Pons (tissue), 1 donor: ENCODE measurements at places on chromosomes 6 and 20.
A peak's percentile ranks its signal among the peaks of the same experiment; 100 is the strongest.

DNA sequence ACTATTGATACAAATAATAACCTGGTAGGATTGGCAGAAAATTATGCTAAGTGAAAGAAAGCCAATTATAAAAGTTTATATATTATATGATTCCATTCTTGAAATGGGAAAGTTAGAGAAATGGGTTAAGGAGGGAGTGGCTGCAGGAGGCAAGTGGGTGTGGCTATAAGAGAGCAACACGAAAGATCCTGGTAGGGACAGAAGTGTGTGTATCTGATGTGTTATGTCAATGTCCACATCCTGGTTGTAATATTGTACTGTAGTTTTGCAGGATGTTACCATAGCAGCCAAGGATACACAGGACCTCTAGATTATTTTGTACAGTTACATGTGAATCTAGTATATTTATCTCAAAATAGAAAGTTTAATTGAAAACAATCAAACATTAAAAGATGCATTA lies 46.8 kb downstream of the SNX5 start:
- no peak for DNase-seq

- DNase-seq, result no peak
Measured at GRCh38 chr6:69917834-69918233, 51.5 kb downstream of the COL19A1 start.

DNA sequence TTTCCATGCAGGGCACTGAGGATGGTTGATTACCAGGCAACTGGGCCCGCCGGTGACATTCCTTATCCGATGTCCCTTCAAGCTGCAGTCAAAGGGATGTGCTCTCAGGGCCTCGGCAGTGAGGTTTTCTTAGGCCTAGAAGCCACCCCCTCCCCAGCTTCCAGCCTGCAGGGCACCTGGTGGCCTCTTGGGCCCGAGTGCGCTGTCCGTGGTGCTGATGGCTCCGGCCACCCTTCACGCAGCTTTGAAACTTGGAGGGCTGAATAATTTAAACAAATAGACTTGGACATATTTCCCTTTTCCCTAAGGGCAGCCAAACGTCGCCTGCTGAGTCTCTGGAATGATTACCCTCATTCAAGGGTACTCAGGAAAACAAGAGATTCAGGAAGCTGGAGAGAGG lies 8.9 kb upstream of the MLN start:
- DNase-seq, result no peak

DNA sequence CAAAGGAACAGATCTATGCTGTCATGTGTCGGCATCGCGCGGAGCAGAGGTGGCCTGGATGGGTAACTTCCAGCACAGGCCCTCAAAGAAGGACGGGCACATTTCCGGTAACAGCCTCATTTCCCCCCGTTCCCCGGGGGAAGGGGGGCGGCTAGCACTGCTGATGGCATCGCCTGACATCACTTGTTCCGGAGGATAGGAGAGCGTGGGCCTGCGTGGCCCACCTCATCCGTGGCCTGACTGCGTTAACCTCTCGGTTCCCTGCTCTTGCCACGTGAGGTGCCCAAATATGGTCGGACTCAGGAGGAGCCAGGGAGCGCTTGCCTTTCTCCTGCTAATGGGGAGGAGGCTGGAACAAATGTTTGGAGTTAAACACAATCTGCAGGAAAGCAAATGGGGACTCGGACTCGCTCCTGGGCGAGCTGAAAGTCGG lies at the start of gene AKAP12:
AKAP12 (plus strand) TSS at position 365 of the 433 bp plus-strand sequence. CDS start 596 bp downstream, outside the sequence.
- no peak for DNase-seq

DNA sequence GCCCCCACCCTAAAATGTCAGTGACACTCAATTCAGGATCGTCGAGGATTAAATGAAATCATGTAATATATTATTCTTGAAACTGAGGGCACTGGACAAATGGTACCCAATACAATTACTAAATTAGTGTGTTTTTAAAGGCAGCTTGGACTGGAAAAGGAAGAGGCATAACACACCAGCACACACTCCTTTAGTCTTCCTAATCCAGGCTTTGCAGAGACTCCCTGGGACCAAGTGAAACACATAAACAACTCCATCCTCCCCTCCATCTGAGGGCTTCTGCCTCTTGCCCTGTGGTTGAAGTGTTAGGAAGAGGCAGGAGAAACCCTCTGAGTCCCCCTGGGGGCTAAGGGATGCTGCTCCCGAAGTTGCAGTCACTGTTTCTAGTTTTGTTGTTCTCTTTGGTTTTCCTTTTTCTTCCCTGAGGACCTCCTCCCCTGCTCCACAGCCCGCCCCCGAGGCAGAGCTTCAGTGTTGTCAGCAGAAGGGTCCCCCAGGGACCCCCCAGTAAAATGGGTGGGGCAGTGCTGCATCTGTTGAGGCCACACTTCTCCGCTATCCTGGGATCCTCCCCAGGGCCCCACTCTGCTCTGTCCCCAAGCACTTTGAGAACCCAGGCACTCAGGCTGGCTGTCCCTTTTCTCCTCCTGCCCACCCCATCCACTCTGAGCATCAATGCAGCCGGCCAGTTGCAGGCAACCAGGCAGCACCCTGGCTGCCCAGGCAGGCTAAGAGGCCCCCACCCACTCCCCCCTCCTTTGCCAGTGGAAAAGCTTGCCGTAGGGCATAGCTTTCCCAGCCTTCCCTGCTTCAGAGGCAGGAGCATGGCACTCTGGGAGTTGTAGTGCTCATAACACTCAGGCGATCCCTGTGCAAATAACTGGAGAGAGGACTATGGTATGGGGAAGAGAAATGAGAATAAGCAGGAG lies 5.9 kb downstream of the TMEM63B start:
- DNase-seq, result peak; percentile 64

GRCh38 chr6:137002505-137002904 lies 42.3 kb downstream of the IL20RA start:
- no peak for DNase-seq

DNA sequence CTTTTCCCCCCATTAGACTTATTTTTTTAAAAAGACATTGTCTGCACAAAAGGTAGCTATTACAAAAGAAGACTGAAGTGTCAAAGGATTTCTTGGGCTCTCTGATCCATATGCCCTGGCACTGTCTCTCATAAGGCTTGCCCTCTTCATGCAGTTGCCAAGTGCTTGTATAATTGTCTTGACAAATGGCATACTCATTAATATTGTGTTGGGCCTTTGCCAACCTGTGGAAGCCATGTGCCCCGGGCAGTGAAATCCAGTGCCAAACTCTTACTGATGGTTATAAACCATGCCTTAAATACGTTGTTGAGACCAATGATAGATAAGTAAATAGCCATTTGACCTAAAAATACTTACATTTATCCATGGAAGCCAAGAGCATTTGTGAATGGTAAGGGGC lies 98.1 kb downstream of the FARS2 start:
- DNase-seq, result no peak

DNA sequence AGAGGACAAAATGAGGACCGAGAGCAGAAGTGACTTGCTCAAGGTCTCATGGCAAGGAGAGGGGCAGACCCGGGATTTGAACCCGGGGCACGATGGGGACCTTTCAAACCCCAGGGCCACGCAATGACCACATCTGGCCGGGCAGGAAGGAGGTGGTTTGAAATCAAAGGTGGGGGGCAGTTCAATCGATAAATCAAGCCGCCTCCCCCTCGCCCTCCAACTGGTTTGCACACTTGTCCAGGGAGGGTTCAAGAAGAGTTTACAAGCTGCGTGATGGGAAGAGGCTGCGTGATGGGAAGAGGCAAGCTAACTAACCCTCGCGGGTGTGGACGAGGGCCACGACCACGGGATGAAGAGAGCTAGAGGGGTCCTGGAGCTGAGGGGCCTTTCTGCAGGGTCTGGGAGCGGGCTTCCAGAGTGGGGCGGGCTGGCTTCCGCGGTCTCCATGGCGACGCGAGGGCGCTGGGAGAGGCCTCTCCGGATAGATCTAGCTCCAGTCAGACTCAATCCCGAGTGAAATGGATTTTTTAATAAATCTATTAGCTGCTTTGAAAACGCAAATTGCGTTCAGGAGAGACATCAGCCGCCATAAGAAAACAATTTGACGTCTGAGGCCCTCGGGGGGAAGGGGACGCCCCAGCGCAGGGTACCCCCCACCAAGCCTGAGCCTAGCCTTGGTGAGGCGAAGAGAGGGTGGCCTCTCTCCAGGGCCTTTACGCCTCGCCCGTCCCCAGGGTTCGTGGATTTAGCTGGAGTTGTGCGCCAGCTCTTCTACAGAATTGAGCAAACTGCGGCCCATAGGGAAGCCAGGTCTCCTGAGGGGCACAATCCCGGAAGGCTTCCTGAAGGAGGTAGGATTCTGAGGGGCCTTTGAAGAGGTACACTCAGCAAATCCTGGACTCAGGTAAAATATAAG lies 143.9 kb downstream of the GRM4 start:
- no peak for DNase-seq

DNA sequence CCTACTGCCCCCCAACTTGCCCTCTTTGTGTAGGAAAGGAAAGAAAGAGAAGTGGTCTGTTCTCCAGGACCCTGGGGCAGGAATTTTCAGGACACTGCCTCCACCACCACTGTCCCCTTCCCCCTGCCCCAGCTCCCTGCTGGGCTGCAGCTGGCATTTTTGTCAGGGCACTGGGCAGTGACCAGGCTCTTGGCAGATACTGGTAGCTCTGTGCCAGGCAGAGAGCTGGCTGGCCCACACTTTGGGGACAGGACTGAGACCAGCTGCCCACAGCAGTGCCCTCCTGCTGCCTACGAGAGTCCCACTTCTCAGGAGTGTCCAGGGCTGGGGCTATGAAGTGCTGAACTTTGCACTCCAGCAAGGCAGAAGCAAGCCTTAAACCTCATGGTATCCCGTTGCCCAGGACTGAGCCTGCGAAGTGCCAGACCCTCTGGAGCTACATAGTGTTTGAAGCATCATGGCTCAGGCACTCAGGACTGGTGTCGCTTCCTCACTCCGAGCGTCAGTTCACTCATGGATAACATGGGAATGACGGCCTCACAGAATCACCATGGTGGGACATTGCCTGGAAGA lies 19.3 kb downstream of the SLC13A3 start:
- peak; percentile 69 for DNase-seq

- no peak for DNase-seq
Measured at GRCh38 chr6:112600168-112600567, 253.0 kb downstream of the RFPL4B start.

GRCh38 chr6:106745824-106746582 lies 116.6 kb downstream of the QRSL1 start:
- no peak for DNase-seq

DNA sequence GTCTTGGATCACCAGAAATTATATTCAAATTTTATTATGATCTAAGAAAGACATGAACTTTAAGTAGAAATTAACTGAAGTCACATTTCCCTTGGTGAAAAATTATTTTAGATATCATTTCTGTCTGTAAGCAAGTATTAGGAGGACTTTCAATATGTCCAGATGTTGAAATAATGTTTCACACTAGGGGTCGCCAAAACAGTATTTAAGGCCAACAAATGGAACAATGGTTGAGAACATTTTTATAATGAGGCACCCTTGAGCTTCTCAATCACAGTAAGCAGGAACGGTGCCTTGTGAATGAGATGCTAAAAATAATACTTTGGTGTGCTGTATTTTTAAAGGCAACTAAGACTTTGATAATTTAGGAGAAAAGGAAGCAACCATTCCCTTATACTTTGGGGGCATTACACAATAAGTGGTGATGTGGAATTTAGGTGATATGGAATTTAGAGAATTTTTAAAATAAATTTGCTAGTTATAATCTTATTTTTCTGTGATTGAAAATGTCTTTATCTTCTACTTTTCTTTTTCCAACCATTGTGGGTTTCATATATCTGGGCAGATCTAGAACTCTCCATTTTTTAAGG lies 9.6 kb upstream of the SF3B5 start:
- peak; percentile 86 for DNase-seq

- no peak for DNase-seq
Measured at GRCh38 chr20:53636540-53637097, 43.0 kb upstream of the ZNF217 start.

GRCh38 chr20:36532388-36532787 lies 8.9 kb upstream of the MYL9 start:
- no peak for DNase-seq

GRCh38 chr6:130362128-130362527 lies 3.7 kb upstream of the TMEM200A start:
- DNase-seq, result no peak

GRCh38 chr20:5548107-5548506 lies 202.1 kb upstream of the SHLD1 start:
- DNase-seq, result no peak

DNA sequence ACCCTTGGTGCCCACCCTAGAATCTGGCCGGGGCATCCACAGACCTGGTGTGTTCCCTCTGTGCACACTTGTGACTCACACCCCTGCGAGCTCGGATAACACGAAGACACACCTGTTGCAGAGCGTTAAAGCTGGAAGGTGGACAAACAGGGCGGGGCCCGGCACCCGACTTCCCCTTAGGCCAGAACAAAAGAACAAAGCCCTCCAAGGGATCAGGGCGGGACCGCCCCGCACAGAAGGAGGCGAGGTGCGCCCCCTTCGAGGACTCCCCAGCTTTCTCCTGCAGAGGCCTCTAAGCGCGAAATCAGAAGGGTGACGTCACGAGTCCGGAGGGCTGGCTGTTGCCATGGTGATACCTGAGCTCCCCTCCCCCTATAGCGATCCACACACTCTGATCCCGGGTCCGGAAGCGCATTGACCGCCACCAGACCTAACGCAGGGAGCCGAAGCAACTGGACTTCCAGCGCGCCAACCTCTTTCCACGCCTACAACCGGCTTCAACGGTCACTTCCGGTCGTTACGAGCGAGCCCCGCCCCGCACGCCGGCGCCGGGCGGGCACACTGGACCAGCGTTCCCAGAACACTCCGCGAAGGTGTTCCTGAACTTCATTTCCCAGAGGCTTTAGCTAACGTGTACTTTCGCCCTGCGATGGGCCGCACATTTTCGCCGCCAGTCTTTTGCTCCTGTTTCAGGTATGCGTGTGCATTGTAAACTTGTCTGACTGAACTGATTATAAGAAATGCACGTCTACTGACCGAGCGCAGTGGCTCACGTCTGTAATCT lies at the start of gene ZNF184:
ZNF184 (minus strand) TSS at position 489 of the 784 bp plus-strand sequence. CDS start 811 bp downstream, outside the sequence.
- peak; percentile 96 for DNase-seq

DNA sequence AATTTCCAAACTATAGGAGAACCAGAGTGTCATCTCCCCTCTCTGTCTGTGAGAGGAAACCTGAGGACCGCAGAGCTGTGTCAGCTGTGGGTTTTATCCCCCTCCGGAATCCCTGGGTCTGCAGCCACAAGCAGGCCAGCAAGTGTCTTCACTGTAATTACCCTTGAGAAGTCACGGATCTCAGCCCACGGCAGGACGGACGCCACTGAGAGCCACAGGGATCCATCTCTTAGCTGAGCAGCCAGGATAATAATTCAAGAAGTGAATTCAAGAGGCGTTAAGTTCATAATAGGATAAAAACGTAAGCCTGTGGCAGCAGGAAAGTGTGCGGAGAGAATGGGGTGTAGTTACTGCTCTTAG lies 37.0 kb downstream of the DLL1 start:
- DNase-seq, result no peak

- DNase-seq, result no peak
Measured at GRCh38 chr20:44228465-44229258, 18.1 kb upstream of the OSER1 start.

DNA sequence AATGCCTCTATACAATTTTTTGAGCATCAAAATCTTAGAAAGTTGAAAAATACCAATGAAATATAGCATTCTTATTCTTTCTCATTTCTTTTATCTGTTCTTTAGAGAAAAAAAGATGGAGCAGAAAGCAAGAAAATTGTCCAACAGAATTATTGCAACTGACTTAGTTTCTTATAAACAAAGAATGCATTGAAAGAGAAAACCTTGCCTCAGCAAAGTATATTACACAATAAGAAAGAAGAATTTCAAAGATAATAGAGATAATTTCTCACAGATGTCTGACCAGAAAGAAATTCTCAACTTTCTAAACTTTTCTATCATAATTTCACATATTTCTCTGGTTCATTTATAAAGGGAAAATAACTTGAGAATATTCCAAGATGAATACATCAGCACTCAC lies 47.0 kb upstream of the PRND start:
- no peak for DNase-seq
